ENCODE measurements at places on chromosomes 5 and 9. TPM values are rescaled to one million over a fixed set of nuclear protein-coding genes. Genes with fewer than 3 reads are reported as not detected.

DNA sequence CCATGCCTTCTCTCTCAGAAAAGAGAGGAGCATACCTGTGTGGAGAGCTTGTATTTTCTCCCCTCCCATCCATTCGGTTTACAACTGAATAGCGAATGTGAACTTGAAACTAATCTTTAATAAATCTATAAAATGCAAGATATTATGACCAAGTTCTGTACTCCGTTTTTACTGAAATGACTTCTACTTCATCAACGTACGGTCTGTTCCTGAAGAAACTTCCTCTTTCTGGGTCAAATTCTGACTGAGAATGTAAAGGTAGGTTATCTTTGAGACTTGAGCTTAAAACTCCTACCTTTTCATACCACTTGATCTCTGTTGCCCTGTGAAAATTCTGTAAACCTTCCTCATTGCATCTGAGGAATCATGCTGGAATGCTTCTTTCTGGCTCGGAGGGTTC lies 4.2 kb upstream of the CTNNAL1 start:
- DNase-seq: no peak

- DNase-seq: peak; percentile 85
Measured at GRCh38 chr9:137435980-137436760, 5.0 kb downstream of the ENTPD8 start.

DNA sequence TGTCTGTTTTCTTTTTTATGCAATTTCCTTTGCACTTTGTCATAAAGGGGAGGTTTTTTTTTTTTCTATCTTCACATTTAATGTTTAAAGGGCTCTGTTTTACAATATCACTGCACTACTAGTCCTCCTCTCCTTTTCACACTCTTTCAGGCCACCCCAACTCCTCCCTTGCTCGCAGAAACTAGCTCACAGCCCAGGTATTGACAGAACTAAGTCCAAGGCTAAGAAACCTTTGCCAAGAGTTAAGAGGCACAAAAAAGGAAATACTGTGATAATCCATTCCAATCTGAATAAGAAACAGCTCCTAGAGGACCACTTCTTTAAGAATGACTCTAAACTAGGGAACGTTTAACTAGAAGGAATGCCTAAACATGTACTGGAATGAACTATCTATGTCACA lies 1.1 kb upstream of the FGF10 start:
- no peak for DNase-seq

CCDC171 gene
- total RNA-seq: 0.87 TPM

All from renal cortical epithelial cell (primary cell).